ENCODE measurements at places on chromosomes 5 and 9.

DNA sequence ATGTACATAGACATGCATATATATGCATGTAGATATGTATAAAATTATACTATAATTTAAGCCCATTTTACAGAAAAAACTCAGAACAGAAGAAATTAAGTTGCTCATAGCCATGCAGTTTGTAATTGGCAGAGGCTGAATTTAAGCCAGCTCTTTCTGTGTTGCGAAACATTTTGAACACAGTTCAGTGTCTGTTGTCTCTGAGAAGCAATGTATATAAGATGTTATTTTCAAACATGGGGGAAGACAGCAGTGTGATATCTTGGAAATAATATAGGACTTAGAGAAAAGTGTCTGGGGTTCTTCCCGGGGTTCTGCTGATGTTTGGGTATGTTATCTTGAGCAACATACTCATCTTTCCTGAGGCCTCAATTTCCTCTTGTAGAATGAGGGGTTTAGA is 37.6 kb downstream of the SVEP1 start:
- DNase-seq = no peak

DNA sequence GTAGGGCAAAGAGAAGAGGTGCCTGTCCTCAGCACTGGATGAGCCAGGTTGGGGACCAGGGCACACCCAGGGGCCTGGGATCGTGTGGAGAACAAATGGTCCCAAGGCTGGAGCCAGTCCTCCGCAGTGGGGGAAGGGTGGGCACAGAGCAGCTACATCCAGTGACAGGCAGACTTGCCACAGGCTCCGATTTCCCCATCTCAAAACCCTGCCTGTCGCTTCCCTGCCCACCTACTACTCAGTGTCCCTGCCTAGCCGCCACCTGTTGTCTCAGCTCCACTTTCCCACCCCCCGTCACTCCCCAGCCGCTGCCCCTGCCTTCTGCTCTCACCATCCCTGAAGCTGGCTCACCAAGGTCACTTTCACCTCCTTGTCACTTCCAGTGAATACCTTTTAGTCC is 13.9 kb upstream of the ENHO start:
- DNase-seq = no peak

- DNase-seq = no peak
Observed at GRCh38 chr5:131210151-131210510, 39.4 kb downstream of the LYRM7 start.

- DNase-seq = no peak
Observed at GRCh38 chr5:129406440-129406839, 53.7 kb upstream of the ADAMTS19 start.

DNA sequence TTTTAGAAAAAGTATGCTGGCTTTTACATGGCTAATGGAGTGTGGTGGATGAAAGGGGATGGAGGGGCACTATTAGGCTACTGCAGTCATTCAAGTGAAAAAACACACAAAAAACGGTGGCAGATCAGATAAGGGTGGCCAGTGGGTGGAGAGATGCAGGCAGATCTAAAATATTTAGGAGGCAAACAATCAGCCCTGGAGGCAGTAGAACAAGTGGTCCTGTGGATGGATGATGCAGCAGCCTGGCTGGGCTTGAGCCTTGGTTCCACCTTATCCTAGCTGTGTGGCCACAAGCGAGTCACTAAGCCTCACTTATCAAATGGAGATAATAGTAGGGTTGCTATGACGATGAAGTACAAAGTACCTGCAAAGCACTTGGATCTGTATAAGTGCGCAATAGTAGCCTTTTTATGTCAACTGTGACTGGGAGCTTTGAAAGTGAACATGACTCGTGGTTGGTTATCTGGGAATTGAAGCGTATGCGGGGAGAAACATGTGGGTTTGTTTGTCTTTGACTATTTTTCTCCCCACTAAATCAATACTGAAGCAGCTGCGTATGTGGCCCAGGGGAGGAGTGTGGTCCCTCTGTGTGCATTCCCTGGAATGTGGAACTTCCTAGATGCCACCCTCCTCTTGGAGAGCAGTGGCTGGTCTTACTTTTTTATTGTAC is 20.2 kb downstream of the NSG2 start:
- no peak for DNase-seq

DNA sequence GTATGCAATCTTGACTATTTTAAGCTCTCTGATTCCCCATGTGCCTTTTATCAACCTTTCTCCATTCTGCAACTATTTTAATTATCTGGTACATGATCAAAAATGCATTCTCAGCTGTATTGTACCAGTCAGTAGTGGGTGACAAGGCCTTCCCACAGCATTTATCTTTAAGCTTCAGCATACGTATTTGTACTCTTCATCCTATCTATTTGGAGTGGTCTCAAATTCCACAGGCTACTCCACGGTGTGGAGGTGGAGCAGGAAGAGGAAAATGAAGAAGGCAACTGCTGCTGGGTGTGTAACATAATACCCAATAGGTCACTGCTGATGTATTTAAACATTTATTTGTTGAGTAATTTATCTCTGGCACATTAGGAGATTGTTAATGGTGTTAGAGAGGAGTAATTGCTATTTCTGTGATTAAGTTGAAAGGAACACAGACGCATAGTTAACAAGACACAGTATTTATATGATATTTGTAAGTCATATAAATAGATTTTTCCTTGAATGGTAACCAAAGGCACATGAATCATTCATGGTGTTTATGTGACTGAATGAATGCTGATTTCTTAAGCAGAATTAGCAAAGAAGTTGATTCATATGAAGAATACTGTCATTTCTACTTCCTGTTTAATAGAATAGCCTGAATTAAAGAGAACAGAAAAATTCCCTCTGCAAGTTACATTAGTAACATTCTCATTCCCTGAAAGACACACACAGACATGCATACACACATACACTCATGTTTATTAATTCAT is 153.8 kb upstream of the NR3C1 start:
- no peak for DNase-seq

DNA sequence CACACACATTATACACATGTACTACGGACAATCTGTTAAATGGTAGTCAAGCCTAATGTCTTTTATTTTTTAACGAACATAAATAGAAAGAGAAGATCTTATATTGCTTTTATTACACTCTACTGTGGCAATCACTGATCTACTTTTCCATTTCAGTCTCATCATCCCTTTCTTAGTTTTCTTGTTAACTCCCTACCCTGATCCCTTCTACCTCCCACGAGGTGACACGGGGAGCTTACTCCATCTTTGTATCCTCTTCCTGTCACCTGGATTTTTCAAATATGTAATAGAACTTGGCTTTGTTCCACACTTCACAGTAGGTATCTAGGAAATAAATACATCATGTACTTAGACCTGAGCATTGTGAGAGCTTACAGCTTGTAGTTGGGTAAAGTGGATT is 211.0 kb downstream of the PIK3R1 start:
- DNase-seq = no peak

- DNase-seq = no peak
Observed at GRCh38 chr9:113645227-113645977, 181.9 kb downstream of the RGS3 start.

DNA sequence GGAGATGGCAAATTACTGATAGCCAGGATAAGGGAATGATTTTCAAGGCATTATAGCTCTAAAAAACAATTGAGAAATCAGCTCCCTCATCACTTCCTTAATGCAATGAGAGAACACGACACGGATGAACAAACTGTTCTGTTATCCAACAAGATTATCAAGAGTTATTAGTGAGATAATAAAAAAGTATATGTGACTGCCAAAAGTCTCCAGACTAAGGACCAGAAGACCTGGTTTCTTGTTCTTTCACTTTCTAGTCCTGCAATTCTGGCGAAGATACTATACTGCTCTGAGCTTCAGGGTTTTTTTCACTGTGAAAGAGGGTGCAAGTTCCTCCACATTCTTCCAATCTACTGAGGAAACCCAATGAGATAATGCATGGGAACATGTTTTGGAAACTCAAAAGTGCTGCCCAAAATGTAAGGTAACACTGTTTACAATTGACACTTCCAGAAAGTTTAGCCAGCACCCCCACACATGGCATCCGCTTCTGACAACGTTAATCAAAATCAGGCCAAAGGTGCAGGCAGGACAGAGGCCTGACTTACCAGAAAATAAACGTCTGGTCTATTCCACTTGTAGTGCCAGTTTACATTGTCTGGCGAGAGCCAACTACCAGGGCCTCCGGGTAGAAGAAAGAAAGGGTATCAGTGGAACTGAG is 254.2 kb downstream of the DOCK8 start:
- no peak for DNase-seq

DNA sequence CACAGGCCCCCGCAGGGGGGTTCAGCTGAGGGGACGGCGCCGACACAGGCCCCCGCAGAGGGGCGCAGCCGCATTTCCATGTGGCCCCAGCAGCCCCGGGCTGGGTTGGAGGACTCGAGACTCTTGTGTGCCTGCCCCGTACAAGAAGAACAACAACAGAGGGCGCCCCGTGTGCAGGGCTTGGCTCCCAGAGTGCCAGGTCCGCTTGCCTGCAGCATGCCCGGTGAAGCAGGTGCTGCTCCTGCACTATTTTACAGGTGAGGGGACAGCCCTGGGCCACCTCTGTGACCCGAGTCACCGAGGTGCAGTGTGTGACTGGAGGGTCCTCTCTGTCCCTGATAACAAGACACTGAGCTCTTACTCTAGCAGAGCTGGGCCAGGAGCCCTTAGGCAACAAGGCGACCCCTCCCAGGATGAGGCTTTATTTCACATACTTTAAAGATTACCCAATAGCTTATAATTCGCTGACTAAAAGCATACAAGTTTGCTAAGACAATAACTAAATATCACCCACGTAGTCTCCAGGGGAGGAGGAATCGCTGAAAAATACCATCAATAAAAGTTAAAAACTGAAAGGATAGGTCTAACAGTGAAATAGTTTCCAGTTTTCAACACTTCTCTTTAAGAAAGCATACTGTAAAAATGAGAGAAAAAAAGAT is 41.7 kb upstream of the SLC9A3 start:
- DNase-seq = no peak

- DNase-seq = no peak
Observed at GRCh38 chr9:1207686-1208085, 157.5 kb downstream of the DMRT2 start.

DNA sequence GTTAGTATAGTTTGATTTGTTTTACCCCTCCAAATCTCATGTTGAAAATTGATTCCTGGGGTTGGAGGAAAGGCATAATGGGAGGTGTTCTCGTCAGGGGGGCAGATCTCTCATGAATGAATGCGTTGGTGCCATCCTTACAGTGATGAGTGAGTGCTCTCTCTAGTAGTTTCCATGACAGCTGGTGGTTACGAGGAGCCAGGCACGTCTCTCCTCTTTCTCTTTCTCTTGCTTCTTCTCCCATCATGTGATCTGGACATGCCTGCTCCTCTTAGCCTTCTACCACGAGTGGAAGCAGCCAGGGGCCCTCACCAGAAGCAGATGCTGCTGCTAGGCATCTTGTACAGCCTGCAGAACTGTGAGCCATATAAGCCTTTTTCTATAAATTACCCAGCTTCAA is 454.1 kb downstream of the EFNA5 start:
- DNase-seq = no peak

Measured in stimulated activated CD8-positive, alpha-beta memory T cell treated with anti-CD3 and anti-CD28 coated beads, Interleukin-7, amount 100 ng/mL, for 24 hours (primary cell).